ENCODE measurements at places on chromosomes 2 and 18.

DNA sequence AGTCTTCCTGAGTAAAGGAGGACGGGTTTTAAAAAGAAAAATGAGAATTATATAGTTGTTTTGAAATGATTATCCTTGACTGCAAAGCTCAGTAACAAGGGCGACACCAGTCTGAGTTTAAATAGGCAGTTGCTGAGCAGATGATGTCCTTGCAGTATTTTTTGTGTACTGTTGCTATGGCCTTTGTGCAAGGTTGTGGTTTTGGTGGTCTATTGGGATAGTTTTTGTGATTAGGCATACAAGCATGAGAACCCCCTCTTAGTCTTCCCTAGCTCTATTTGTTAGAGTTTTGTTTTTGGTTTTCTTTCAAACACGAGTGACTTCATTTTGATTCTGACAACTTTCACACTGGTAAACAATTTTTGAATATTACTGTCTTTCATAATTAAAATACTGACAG lies 64.1 kb downstream of the TAF4B start:
- DNase-seq: no peak

DNA sequence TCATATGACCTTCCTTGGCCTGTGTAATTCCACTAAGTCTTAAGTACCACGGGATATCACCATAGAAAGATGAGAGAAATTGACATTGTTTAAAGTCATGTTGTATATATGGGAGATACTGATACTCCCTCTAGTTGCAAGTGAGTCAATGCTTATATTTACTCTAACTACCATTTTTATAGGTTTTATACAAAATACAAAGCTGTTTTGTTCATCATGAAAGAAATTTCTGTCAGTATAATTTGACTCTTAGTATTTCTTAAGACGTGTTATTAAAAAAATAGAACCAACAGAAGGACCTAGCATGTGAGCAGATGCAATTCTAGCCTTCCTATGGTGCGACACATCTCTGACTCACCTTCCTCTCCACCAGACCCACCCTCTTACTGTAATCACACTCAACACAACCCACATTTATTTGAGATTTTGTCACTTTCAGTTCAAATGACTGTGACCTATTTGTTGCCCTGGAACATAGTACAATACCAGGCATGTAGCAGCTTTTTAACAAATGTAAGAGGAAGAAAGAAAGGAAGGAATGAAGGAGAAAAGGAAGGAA lies 453.1 kb downstream of the CMPK2 start:
- no peak for DNase-seq

DNA sequence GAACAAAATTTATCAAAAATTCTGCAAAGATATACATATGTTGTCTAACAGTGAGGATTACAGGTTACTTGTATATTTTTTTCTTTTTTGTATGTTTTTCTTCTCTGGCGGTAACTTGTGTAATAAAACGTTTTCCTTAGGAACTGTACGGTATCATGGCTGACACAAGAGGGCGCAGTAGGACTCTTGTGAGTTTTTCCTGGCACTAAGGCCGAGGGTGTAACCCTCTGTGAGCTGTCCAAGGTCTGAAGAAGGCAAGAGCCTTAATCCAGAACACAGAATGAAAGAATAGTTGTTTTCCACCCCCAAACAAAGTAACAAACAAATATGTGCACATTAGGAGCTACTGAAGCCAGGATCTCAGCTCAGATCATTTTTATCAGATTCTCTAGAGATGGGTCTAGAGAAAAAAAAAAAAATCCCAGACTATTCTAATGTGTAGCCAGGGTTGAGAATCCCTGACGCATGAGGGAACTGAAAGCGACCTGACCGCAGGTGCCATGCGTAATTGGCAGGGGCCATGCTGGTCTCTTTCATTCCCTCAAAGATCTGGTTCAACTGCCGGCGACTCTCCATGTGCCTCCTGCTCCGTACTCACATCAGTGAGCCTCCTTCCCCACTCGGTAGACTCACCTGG lies 27.0 kb downstream of the TMEM200C start:
- DNase-seq: no peak

GRCh38 chr2:156787517-156787916 lies 351.3 kb downstream of the GPD2 start:
- no peak for DNase-seq

GRCh38 chr2:19536136-19536535 lies 177.7 kb upstream of the OSR1 start:
- DNase-seq: no peak

DNA sequence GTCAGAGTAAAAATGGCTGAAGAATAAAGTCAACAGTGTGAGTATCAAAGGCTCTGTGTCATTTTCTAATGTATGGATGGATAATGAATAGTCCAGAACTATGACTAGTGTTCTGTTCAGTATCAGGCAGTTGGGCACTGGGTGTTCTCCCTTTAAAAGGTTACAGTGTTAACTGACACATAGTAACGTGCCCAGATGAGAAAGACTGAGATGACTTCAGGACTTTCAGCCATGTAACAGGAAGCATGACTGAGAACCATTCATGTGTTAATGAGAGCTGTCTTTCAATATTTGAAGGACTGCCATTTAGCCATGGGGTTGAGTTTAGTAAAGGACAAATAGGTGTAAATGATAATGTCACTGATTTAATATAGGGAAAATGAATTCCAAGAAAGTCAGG lies 187.1 kb downstream of the GULP1 start:
- no peak for DNase-seq

- no peak for DNase-seq
These were observed 61.5 kb upstream of the DOCK10 start for GRCh38 chr2:225103737-225104141.

GRCh38 chr2:47504174-47504810 lies 101.3 kb downstream of the MSH2 start:
- no peak for DNase-seq

GRCh38 chr2:170905864-170906263 lies 23.2 kb upstream of the GORASP2 start:
- no peak for DNase-seq

- no peak for DNase-seq
These were observed 997.9 kb upstream of the CELF4 start for GRCh38 chr18:38563396-38563980.

- no peak for DNase-seq
These were observed 123.5 kb downstream of the ATAD2B start for GRCh38 chr2:23803264-23803964.

- no peak for DNase-seq
These were observed 132.6 kb downstream of the ACTR3 start for GRCh38 chr2:114022360-114023085.

DNA sequence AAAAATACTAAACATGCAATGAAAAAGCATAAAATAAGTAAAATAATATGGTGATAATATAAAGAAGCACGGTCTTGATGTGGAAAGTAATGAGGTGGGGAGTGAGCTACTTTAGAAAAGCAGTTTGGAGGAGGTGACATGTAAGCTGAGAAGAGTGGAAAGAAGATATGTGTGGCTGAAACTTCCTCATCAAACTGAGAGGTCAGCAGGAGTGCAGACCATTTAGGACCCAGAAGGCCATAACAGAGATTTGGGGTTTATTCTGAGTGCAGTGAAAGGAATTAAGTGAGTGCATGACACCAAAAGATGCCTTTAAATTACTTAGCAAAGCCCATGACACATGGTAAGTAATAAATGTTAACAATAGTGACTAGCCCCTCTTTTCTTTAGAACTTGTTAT lies 24.4 kb upstream of the TMEM182 start:
- no peak for DNase-seq

GRCh38 chr2:104774631-104775030 lies 79.3 kb upstream of the POU3F3 start:
- no peak for DNase-seq

- no peak for DNase-seq
These were observed 459.4 kb upstream of the UBE2E3 start for GRCh38 chr2:180520921-180521581.

DNA sequence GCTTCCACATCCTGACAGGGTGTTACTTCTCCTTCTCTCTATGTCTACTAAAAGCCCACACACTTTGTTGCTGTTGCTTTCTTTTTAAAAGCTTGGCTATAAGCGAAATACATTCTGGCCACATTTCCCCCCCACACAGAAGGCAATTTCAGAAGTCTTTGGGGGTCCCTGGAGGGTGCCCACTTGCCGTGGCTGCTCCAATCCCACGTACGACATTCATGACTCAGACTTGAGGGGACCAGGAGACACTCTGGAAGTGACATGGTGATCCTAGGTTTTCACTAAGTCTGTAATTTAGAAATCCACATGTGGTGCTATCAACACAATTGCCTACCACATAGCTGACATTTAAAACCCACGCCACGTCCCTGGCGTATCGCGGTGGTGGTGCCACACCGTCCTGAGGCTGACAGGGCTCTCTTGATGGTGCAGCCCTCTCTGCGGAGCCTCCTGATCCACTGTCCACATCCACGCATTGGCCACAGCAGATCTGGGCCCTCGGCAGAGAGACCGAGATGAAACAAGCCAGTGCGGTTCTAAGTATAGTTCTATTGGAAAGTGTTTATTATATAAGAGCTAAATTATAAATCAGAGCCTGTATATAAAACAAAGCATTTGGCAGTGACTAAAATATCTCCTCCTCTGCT lies 42.4 kb downstream of the CYP27C1 start:
- DNase-seq: no peak

DNA sequence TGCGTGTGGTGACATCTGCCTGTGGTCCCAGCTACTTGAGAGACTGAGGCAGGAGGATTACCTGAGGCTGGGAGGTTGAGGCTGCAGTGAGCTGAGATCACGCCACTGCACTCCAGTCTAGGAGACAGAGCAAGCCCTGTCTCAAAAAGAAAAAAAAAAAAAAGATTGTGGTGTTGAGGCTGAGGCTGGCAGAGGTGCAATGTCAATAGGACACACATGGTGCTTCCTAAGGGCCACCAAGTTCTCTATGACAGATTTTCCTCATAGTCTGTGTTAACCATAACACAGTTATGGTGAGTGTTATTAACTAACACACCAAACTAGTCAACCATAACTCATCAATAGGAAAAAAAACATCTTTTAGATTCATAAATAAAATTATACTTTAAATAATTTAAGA lies 494.4 kb downstream of the TMX3 start:
- no peak for DNase-seq

DNA sequence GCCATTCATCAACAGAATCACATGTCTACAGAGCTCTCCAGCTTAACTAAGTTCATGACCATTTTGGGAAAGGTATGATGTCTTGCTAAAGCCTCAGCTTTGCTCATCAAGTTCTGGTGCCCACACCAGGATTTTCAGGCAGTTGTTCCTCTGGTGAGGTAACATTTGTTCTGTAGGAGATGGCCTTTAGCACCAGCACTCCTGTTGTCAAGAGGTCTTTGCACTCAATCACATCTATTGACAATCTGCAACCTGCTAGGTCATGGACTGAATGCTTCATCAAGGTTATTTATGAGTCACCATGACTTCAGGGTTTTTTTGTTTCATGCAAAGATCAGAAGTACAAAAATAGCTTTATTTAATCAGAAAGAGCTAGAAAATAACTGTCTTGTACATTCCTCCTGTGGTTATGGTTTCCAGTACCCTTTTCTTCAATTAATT lies 36.6 kb upstream of the VIT start:
- no peak for DNase-seq

DNA sequence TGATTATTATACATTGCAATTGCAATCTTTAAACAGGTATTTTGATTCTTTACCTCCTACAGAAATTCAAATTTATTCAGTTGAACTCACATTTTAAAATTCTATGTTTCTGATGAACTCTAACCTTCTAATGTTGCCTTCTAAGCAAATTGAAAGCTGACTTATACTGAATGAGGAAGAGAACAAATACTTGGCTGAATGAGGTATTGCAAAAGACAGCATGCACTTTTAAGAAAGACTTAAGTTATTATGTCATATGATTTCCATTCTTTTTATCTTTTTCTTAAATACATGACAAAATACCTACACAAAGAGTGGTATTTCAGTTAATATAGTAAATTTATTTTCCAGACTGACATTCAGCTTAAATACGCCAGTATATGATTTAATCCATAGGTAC lies 64.7 kb downstream of the FAM228A start:
- DNase-seq: no peak

DNA sequence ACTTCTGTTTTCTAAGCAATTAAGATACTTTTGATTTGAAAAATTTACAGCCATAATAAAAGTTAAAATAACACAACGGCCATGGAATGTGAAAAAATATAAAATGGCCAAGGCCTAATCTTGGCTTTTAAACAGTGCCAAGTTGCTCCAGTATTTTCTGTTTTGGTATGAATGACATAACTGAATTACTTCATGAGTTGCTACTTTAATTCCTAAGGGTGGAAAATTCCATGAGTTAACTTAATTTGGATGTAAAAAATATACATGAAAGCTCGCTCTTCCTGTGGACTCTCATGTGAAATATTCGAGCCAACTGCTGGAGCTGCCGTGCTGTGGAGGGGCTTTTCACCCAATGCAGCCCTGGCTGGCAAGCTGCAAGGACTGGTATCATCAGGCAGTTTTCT lies 286.0 kb upstream of the CCDC68 start:
- DNase-seq: no peak

DNA sequence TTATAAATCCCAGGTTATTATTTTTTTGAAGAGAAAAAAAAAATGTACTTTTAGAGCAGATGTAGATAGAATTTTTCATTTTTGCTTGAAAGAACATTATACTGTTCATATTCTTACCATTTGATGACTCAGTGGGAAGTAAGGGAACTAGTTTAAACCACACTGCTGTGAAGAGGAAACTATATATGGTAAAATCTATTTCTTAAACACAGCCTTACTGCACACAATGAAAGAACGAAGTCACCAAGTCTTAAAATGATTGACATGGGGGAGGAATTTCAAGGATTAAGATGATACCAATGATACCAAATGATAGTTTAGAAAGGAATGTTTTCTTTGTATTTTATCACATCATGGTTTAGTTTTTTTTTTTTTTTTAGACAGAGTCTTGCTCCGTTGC lies 5.0 kb downstream of the ACTR2 start:
- DNase-seq: no peak

DNA sequence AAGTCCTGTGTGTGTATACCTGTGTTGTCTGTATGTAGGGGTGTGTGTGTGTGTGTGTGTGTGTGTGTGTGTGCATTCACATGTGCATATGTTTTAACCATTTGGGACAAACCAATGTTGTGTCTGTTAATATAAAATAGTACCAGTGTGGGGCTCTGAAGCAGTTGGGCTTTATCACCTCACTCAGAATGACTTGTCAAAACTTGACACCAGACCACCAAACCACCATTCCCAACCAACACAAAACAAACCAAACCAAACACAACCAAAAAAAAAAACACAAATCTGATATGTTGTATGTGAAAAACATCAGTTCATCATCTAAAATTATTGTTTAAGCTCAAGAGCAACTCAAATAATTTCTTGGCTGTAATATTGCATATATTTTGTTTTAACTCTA lies 42.1 kb downstream of the CALCRL start:
- no peak for DNase-seq

- DNase-seq: no peak
These were observed 56.9 kb downstream of the INSIG2 start for GRCh38 chr2:118145207-118145606.

- no peak for DNase-seq
These were observed 176.0 kb downstream of the UXS1 start for GRCh38 chr2:106018141-106018540.

- no peak for DNase-seq
These were observed 46.7 kb upstream of the ITGA6 start for GRCh38 chr2:172380436-172381274.

GRCh38 chr2:206028101-206028500 lies 57.9 kb downstream of the INO80D start:
- no peak for DNase-seq

All from stimulated activated CD4-positive, alpha-beta T cell treated with anti-CD3 and anti-CD28 coated beads, Interleukin-4, amount 100 ng/mL, for 48 hours (primary cell).